Stimulated activated CD8-positive, alpha-beta memory T cell treated with anti-CD3 and anti-CD28 coated beads, Interleukin-4, amount 100 ng/mL, for 24 hours (primary cell): ENCODE measurements at places on chromosomes 4 and X.

GRCh38 chr4:158161551-158162354, 11.1 kb downstream of the GASK1B start:
- no peak for DNase-seq

GRCh38 chr4:7683126-7683703, 248.5 kb upstream of the PSAPL1 start:
- DNase-seq, result no peak

GRCh38 chr4:186150926-186151325, 40.4 kb upstream of the CYP4V2 start:
- DNase-seq, result no peak

DNA sequence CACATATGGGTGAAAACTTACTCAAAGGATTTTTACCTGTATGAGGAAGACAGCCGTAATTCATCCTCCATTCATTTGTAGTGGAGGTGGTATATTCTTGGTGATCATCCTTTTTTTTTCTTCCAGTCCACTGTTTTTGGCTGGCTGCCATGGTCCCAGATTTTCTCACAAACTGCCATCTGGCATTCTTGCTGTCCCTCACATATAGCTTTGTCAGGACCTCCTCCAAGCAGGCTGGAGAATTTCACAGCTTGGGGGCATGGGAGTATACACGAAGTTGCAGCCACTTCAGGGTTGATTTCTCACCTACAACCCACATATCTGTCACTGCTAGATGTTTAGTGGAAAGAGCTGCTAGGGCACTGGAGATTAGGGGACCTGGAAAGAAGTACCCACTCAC, 401.0 kb downstream of the IL1RAPL1 start:
- DNase-seq, result no peak

DNA sequence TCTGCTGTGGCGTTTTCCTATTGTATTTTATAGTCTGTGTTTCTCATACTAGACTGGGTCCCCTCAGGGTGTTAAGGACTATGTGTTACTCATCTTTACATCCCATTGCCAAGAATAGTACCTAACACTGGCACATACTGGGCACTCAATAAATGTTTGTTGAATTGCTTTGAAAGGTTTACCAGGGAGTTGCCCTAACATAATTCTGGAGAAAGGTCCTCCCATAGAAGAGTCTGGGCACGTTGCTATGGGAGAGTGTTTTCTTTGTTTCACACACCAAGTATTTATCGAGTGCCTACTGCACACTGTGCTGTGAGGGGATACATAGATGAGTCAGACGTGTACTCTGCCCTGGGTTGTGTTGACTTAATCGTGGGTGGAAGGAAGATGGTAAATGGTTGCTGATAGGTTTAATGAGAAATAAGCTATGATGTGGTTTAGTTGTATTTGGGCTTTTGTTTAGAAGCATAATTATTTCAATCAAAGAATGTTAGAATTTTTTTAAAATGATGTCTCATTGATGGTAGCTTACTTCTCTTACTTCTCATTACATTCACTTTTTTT, 42.9 kb downstream of the AFF1 start:
- DNase-seq, result no peak

DNA sequence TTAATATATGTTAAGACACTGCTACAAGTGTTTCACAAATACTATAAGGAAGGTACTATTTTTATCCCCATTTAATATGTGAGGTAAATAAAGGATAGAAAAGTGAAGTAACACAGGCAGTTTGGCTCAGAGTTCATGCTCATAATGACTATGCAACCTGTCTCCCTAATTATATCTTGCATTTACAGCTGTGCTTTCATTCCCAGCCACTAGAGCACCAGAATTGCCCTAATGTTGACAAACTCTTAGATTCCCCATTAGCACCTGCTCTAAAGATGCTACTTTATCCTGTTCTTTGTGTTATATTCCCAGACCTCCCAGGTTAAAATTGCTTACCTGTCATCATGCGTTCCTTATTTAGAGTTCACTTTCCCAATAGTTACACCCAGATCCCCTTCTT, 833.6 kb downstream of the CCSER1 start:
- DNase-seq, result no peak

- DNase-seq, result peak; percentile 2
Observed at GRCh38 chrX:74925225-74926088, at the start of gene NEXMIF. Gene NEXMIF, minus strand, starts transcription at chrX:74925452.

DNA sequence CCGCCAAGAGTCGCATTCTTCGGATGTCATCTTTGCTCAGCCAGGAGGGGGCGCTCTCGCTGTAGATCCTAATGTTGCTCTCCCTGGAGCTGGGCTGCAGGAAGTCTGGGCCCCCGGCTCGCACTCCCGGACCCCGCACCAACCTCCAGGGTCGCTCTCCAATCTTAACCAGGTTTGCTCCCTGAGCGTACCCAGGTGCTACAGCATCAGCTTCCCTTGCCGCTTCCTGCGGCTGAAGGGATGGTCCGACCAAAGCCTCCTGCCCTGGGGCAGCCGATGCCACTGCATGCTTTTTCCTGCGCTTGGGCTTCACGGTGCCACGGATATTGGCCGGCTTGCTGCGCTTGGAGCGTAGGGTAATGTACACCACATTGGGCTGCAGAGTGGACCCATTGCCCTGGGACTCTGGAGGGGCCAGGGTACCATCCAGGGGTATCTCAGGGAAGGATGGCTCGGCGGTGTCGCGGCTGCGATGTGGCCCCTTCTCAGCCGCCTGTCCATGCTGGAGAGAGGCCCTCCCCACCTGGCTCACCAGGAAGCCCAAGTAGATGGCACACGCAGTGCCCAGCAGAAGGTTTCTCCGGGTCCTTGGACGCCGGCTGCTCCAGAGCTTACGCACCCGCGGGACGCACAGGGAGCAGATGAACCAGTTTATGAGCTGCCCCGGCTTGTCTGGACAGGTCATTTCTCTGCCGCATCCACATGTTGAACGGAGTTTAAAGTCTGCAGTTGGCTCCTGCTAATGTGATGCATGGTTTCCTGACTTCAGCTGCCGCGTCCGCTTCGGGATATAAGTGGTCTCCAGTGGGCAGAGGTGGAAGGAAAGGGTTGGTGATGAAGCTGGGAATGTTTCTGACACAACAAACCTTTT, 1.9 kb downstream of the GASK1B start:
- no peak for DNase-seq

- no peak for DNase-seq
Observed at GRCh38 chr4:174926958-174927357, 8.8 kb downstream of the ADAM29 start.

DNA sequence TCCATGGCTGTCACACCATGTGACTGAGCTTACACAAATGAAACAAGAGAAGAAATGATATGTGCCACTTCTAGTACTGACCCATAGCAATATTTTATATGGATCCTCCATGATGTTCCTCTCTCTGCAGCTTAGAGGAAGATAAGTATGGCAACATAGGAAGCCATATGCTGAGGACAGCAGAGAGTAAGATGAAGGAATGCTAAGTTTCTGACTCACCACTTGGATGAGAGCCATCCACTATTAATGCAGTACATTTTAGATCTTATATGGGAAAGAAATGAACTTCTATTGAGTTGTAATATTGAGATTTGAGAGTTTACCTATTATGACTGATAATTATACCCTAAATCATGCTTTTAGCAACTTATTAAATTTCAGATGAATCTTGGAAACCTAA, 386.9 kb upstream of the MAOA start:
- DNase-seq, result no peak

- DNase-seq, result no peak
Observed at GRCh38 chr4:104901438-104901837, 245.2 kb upstream of the TET2 start.

DNA sequence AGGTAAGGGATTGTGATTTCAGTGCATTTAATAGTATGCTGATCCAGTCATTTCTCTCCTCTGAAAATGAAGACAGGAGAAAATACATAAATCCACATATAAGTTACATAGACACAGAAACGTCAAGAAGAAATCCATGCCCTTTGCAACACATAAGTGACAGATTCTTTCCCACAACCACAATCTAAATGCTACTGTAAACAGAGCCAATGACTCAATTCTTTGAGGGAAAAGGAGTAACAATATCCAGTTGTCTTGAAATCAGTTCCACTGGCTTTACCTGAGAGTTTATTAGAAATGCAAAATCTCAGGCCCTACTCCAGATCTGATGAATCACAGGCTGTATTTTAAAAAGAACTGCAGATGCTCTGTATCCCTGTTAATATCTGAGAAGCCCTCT, 66.4 kb downstream of the ARAP2 start:
- no peak for DNase-seq

GRCh38 chr4:3415471-3416141, 26.2 kb upstream of the HGFAC start:
- no peak for DNase-seq

- no peak for DNase-seq
Observed at GRCh38 chr4:138003248-138003647, 238.9 kb downstream of the SLC7A11 start.

- no peak for DNase-seq
Observed at GRCh38 chr4:137664416-137664815, 132.1 kb upstream of the PCDH18 start.

GRCh38 chrX:39741904-39742303, 355.9 kb downstream of the BCOR start:
- DNase-seq, result no peak

GRCh38 chrX:46376246-46376885, 168.9 kb downstream of the ZNF674 start:
- DNase-seq, result no peak

GRCh38 chr4:43564107-43564506, 671.6 kb downstream of the GRXCR1 start:
- no peak for DNase-seq

DNA sequence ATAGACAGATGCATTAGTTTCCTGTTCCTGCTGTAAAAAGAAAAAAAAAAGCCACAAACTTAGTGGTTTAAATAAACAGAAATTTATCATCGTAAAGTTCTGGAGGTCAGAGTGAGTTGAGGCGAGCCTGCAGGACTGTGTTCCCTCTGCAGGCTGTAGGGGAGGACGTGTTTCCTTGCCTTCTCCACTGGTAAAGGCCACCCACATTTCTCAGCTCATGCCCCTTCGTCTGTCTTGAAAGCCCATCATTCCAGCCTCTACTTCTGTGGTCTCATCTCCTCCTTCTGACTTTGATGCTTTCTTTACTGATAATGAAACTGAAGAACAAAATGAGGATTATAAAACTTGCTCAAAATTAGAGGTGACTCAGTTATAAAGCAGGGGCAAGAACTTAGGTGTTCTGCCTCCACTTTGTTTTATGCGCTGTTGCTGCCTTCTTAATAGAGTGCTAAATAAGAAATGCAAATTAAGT, 143.0 kb downstream of the STIM2 start:
- no peak for DNase-seq

GRCh38 chr4:113682730-113683537, 78.6 kb downstream of the CAMK2D start:
- DNase-seq, result peak; percentile 49

- DNase-seq, result no peak
Observed at GRCh38 chrX:96004386-96004785, 680.3 kb upstream of the DIAPH2 start.

GRCh38 chr4:22857411-22857810, 164.7 kb downstream of the GBA3 start:
- no peak for DNase-seq
